ENCODE measurements at places on chromosomes 2 and 18.

GRCh38 chr2:102258025-102258385 is 53.4 kb upstream of the IL1RL1 start:
- DNase-seq: peak; percentile 15

DNA sequence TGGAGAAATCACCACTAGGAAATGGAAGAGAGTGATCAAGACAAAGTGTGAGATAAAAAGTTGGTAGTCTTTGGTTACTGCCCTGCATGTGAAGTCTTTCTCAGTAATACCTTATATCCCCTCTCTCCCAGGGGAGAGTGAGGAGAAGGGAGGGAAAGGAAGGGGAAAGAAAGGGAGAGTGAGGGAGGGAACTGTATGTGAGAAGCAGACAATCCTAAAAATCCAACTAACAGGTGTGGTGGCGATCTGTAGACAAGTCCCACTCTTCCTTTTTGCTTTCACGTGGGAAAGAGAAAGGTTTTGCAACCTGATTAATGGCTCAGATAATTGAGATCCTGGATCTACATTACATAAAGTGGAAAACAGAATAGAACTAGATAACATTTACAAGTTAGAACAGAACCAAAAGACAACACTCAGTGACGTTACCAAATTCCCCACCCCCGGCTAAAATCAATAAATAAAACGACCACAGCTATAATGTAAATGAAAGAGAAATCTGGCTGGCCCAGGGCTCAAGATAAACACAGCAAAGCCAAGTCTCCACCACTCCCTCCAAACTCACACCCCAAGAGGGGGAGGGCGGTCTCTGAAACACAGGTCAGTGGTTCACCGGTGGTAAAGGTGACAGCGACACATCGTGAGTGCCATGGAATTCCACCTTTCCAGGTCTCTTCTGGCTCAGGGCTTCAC is 10.0 kb upstream of the APCDD1 start:
- no peak for DNase-seq

GRCh38 chr18:37188016-37188791 is 359.3 kb downstream of the KIAA1328 start:
- no peak for DNase-seq

- no peak for DNase-seq
Measured at GRCh38 chr2:64405581-64406406, 48.2 kb upstream of the LGALSL start.

DNA sequence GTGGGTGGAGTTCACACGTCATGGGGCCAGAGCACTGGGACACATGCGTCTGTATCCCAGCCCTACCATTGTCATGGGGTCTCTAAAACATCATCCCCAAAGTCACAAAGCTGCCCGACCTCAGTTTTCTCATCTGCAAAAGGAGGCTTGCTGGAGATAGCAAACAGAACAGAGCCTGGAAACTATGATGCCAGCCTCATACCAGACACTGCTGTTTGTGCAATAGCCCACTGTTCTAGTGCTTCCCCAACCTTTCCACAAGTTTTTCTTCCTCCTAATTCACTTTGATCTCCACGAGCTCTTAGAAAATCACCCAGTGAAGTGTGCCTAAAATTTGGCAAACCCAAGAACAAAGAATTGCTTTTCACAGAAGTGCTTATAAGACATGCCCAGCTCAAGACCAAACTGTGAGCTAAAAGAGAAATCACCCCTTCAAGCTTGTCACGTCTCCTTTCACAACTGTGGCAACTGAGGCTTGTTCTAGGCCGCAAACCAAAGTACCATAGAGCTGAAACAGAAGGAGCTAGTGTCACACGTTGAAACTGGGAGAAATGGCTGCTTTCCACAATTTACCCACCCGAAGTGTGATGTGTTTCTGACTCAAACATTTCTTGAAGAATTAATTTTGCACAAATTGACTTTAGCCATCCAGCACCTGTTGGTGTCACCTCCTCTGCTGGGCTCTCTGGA is 162.7 kb upstream of the ID2 start:
- DNase-seq: no peak

Data from CD8-positive, alpha-beta T cell (primary cell).